HepG2 (cell line): ENCODE measurements at places on chromosomes 11 and 22. TPM values are rescaled to one million over a fixed set of nuclear protein-coding genes. Genes with fewer than 3 reads are reported as not detected.

GRCh38 chr22:29742326-29742725 is 22.5 kb downstream of the CABP7 start:
- no peak for DNase-seq

GRCh38 chr11:64482588-64482987 is 108.4 kb upstream of the SLC22A12 start:
- DNase-seq = no peak

DNA sequence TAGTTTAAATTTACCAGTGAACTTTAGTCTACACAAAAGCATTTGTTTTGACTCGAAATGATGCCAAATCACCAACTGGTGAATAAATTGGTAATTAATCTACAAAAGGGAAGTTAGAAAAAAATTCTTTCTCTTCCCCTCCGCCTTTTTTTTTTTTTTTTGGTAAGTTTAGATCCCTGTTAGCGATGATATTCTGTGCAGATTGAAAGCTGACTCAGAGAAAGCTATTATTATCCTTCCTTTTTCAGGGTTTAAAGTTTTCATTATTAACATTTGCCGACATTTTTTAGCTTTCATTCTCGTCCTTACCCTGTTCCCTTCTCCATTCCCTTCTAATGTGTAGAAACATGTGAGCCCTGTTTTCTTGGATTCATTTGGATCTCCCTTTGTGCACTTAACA is 16.8 kb upstream of the NUP160 start:
- DNase-seq = no peak

DNA sequence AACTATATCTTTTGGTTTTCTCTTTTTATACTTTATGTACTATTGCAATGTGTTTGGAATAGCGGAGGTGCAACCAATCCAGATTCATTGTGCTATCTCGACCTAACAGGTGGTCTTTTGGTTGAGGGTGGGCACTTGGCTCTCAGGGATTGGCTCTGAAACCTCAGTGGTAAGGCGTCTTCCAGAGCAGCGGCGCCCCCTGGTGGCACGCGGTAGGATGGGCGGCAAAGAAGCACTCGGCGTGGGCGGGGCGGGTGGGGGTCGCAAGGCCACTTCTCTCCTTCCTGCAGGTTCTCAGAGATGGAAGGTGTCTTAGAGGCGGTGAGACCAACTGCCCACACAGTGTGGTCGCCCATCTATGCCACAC is 19.2 kb upstream of the PLET1 start:
- DNase-seq = peak; percentile 30

Gene PYGM
- total RNA-seq = 0.11 TPM in 1 of 2 replicates, not detected in the other

- no peak for DNase-seq
These were observed 464.3 kb downstream of the NELL1 start for GRCh38 chr11:21133722-21134121.

DNA sequence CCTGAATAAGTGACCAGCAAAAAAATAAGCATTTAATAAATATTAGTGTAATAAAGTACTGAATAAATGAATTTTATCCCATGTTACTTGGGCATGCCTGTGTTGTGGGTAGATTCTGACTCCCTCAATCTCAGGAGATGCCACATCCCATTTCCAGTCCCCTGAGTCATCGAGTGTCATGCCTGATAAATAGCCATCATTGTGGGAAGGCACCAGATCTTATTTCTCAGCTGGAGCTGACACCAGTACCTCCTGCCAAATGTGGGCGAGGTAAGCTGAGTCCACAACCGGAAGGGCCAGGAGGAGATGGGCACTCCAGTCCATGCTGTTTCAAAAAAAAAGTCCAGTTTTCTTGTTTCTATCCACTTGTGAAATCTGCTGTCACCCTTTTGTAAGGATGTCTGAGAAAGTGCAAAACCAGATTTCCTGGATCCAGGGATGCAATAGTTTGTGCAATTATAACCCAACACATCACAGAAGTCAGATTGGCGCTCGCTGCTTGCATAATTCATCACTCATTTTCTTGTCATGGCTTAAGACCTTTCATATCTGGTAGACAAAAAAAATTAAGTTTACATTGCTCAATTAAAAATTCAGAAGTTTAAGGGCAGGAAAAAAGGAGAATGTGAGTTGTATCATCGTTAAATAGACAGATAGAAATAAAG is 311.6 kb downstream of the MIAT start:
- no peak for DNase-seq

GRCh38 chr11:74094393-74094792 is 76.4 kb downstream of the C2CD3 start:
- DNase-seq = no peak

DNA sequence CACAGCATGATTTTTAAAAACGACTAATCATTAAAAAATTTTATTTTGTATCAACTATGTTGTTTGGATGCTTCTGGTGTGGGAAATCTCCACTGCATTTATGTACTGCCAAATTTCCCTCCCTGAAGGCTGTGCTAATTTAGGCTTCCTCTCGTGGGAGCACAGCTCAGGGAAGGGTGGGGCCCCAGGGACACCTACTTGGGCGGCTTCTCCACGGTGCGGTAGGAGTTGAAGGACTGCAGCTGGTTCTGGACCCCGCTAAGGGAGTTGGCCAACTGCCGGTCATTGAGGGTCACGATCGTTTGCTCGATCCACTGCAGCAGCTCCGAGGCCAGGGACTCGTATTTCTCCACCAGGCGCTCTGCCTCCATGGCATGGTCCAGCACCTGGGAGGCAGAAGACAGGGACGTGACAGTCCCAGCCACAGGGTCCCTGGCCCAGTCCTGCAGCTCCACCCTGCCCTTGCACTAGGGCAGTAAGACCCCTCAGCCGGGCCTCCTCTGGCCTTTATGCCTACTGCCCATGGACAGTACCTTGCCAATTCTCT is 18.6 kb downstream of the SPTBN2 start:
- DNase-seq = no peak

DNA sequence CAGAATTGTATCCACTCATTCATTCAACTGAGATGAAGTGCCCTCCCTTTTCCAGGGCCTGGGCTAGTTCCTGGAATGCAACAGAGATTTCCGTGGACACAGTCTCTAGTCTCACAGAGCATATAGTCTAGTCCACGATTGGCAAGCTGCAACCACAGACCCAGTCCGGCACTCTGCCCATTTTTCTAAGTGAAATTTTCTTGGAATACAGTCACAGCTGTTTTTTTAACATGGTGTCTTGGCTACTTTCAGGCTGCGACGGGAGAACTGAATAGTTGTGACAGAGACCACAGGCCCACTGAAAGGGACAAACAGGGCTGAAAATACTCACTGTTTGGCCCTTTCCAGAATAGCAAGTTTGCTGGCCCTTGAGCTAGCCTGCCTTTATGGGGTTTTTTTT is 29.2 kb downstream of the ALG12 start:
- no peak for DNase-seq

DNA sequence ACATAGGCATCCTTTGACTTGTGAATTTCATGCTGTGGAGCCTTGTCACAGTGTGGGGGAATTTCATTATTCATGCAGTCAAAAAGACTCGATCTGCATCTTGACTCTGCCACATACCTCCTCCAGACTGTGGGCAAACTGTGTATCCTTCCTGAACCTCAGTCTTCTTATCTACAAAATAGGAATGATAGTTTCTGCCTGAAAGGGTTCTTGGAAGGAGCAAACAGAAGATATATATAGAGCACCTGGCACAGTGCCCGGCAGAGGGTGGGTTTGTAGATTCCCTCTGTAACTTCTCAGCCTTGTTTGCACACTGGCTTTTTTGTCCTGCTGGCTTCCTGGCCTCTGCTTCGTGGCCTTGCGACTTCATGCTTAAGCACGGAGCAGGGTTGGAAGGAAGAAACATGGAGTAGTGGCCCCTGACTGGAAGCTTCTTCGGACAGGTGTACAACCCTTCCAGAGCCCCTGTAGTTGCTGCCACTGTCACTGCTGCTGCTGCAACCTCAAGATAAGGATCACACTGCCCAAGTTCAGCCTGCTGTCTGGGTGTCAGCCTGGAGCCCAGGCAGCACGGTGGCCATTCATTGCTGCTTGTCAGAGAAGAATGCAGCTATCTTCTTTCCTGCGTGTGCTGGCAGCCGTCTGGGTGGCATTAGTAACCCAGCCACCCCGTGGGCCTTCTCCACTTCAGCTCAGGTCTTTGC is 106.4 kb downstream of the MICAL2 start:
- no peak for DNase-seq

Gene KCNK4
- not detected in 2 replicates for total RNA-seq

Gene CD3E
- total RNA-seq = not detected in 2 replicates

Gene ENTHD1
- total RNA-seq = not detected in 2 replicates

GRCh38 chr11:70757241-70757640 is 358.9 kb downstream of the CTTN start:
- no peak for DNase-seq

DNA sequence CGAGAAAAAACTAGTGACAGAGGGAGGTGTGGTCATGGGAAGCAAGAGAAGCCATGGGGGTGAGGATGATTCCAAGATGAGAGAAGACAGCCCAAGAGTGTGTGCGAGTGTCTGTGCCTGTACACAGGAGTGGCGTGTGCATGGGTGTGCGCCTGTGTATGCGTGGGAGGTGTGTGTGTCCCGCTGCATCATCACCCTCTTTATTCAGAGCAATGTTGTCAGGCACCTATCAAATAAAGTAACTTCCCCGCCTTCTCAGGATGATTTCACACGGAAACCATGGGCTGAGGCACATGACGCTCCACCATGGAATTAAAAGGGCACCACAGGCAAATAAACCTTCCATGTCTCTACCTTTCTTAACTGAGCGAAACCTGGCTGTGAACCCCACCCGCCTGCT is 24.6 kb downstream of the MS4A10 start:
- no peak for DNase-seq

DNA sequence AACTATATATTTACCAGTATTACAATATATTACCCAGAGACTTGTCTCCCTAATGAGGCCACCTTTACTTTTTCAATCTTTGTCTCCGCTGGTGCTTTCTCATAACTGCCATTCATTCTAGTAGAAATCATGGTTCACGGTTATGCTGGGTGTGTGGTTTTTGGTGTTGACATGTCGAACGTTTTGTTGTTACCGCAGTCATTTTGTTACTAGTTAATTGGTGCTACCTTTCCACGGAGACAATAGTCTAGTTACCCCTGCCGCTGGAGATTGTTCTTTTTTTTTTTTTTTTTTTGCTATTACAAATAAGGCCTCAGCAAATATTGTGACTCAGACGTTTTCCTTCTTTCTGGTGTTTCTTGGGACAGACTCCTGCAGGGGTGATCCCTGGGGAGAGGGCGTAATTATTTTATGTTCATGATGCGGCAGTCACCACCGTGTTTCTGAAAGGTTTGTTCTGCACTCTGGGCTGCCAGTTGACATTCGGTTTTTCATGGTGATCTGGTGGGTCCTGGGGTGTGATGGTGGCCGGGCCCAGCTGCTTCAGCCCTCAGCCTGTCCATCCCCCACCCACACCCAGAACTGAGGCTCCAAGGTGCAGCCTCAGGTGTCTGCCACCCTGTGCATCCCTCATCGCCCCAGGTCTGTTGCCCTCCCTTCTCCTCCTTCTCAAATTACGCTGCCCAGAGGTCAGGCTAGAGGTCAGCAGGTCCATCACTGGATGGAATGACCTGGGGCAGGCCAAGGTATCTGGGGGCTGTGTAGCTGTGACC is 28.6 kb downstream of the LRP5 start:
- DNase-seq = no peak

DNA sequence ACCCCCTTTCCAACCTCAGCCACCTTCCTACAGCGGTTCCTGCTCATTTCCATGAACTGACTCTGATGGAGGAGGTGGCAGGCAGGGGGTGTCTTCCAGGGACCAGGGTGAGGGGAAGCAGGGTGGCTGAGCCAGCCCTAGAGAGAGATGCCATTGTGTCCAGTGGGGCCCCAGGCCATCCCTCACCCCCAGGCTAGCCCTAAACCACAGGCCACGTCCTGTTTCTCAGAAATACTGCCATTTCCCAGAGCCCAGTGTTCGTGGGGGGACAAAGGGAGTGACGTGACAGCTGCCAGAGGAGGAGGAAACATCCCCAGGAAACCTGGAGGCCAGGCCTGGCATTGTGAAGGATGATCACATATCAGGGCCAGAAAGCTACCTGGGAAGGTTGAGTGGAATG is 39.5 kb downstream of the CHRDL2 start:
- DNase-seq = no peak

GRCh38 chr22:25029181-25029580 is 76.7 kb downstream of the KIAA1671 start:
- no peak for DNase-seq

DNA sequence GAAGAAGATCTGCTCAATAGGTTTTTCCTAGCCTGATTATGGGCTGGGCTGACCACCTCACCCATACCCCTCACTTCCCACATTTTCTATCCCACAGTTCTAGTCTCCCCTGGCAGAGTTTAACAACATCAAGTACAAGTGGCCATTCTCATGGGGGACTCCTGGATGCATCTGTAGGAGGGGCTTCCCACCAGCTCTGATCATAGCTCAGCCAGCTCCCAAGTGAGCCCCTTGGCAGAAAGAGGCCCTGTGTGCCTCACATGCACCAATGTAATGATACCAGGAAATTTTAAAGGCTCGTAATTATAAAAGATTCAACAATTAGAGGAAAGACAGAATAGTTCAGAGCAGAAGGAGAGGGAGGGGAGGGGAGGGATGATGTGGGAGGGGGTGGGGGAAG is 144.2 kb upstream of the SYT13 start:
- no peak for DNase-seq

- DNase-seq = no peak
These were observed 110.9 kb downstream of the GALNT18 start for GRCh38 chr11:11510939-11511338.

Gene ARCN1
- 148 and 215 TPM in 2 replicates for total RNA-seq

GRCh38 chr11:122723106-122723505 is 67.6 kb downstream of the UBASH3B start:
- DNase-seq = no peak

DNA sequence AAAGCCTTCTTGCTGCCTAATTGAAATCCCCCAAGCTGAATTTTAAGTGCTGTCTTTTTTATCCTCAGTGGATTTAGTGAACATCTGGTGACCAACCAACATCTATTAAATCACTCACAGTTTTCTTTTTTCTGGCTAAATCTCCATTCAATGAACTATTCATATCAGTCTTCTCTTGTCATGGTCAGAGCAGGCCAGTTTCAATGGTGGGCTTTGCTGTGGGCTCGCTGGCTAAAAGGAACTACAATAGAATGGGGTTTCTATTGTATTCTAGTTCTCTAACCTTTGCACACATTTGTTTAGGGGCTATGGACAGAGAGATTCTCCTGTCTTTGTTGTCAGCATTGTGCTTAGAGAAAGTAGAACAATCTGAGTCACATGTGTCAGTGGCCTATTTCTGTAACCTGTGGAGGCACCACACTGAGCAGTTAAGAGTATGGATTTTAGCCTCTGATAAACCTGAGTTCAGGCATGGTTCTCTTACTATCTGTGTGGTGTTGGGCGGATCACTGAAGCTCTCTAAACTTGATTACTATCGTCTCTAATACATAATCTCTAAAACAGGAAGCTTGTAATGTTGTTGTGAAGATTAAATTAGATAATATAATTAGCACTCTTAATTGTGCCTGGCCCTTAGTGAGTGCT is 94.2 kb upstream of the CADM1 start:
- no peak for DNase-seq

Gene BRSK2
- total RNA-seq = 0.84 and 1.1 TPM in 2 replicates

Gene FAT3
- total RNA-seq = not detected in 2 replicates

Gene CLCF1
- 0.48 and 0.49 TPM in 2 replicates for total RNA-seq

Gene VPREB1
- total RNA-seq = not detected in 2 replicates

DNA sequence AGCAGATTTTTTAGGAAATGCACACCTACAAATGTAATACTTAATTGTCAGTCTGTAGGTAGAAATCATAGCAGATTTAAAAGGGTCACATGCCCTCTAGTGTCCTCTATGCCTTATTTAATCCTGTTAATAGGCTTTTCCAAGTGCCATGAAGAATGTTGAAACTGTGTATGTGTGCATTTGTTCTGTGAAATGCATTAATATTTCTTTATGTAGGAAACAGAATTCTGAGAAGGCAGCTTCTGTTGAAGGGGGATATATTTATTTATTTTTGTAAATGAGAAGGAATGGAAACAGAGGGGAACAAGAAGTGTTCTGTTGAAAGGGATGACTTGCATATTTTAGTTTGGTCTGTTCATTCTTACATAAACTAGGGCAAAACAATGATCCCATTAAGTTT is 51.0 kb downstream of the SVIP start:
- peak; percentile 4 for DNase-seq
